Activated CD8-positive, alpha-beta T cell treated with anti-CD3 and anti-CD28 coated beads for 36 hours (primary cell): ENCODE measurements at places on chromosomes 3 and 15. TPM values are rescaled to one million over a fixed set of nuclear protein-coding genes. Genes with fewer than 3 reads are reported as not detected.

TMEM266 gene
- total RNA-seq, result not detected

ROPN1 gene
- not detected for total RNA-seq

A4GNT gene
- total RNA-seq, result not detected

CHRNA7 gene
- total RNA-seq, result not detected

GRCh38 chr15:93485438-93486327 is 396.7 kb upstream of the RGMA start:
- no peaks in the 10 kb centered on the region for H3K4me1 ChIP-seq
- H3K27me3 ChIP-seq, result peaks cover 2% of the 10 kb centered on the region
- no peaks in the 10 kb centered on the region for H3K36me3 ChIP-seq
- no peak overlapping the region for H3K27ac ChIP-seq

- no peak overlapping the region for H3K27ac ChIP-seq
- no peak for DNase-seq
- H3K36me3 ChIP-seq, result no peaks in the 10 kb centered on the region
Measured at GRCh38 chr15:48221885-48222284, 15.8 kb downstream of the SLC12A1 start.

DNA sequence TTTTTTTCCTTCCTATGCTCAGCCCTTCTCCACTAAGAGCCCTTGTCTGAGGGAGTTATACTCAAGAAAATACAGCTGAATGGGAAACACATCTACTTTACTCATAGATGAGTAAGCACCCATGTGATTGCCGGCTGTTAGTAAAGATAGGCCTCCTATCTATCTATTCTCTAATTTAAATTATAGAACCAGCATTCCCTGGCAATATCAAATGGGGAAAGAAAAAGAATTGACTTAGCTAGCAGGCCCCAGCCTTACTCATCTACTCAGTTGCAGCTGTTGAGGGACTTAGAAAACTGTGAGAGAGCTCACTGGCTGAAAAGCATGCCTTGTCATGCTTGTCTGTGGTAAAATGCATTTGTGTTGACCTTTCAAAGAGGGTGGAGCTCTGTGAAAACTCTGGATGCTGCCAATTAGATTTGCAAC is 116.9 kb upstream of the LRRFIP2 start:
- DNase-seq, result no peak
- no peaks in the 10 kb centered on the region for H3K27me3 ChIP-seq
- H3K27ac ChIP-seq, result no peak overlapping the region
- peaks cover 21% of the 10 kb centered on the region for H3K4me1 ChIP-seq

DNA sequence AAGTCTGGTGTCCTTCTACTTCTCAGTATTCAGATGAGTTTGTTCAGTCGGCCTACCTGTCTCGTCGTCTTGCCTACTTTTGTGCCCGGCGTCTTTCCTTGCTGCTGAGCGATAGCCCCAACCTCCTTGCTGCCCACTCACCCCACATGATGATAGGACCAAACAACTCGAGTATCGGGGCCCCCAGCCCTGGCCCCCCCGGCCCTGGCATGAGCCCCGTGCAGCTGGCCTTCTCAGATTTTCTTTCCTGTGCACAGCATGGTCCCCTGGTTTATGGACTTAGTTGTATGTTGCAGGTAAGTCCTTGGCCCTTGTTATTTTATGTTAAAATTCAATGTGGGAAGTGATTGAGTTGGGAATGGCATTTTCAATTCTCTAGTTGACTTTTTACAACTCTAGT is 43.2 kb downstream of the GPR171 start:
- H3K36me3 ChIP-seq, result no peaks in the 10 kb centered on the region
- no peak for DNase-seq
- peaks cover 5% of the 10 kb centered on the region for H3K27me3 ChIP-seq
- no peak overlapping the region for H3K27ac ChIP-seq

GRCh38 chr3:88031642-88032077 is 27.1 kb downstream of the CGGBP1 start:
- DNase-seq, result peak; percentile 37
- H3K27ac ChIP-seq, result peak overlapping the region; percentile 85
- peak overlapping the region; percentile 77 for H3K4me3 ChIP-seq
- no peaks in the 10 kb centered on the region for H3K36me3 ChIP-seq
- H3K4me1 ChIP-seq, result peaks cover 35% of the 10 kb centered on the region

DNA sequence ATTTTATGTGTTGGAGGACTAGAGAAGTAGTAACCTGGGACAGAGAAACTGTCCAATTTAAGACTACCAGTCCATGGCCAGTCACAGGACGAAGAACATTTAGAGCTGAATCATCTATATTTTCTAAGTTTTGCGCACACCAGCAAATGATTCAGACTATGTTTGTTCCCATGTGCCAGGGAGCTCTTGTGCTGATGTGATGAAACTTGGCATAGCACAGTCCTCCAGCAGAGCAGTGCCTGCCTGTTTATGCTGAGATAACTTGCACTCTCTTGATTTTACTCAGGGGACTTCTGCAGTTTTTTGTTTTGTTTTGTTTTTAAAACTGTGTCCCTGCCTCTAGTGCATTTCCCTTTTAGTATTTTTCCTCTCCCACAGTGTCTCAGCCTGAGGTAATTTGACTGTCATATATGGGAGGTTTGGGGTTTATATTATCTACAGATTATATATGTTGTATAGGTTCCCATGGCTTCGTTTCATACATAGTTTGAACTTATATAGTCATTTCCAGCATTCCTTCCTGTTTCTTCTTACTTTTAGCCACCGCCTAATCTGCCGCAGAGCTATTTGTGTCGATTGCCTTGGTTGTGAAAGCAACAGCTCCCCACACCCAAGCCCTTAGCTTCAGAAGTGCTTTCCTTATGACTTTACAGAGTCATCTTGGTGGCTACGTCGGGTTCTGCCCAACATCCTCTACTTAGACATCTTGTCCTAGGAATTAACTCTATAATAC is 45.5 kb downstream of the PPM1L start:
- peaks cover 8% of the 10 kb centered on the region for H3K4me1 ChIP-seq
- H3K27me3 ChIP-seq, result peaks cover 3% of the 10 kb centered on the region
- peak; percentile 72 for DNase-seq
- no peaks in the 10 kb centered on the region for H3K36me3 ChIP-seq
- no peak overlapping the region for H3K27ac ChIP-seq
- peak overlapping the region; percentile 19 for H3K4me3 ChIP-seq

DNA sequence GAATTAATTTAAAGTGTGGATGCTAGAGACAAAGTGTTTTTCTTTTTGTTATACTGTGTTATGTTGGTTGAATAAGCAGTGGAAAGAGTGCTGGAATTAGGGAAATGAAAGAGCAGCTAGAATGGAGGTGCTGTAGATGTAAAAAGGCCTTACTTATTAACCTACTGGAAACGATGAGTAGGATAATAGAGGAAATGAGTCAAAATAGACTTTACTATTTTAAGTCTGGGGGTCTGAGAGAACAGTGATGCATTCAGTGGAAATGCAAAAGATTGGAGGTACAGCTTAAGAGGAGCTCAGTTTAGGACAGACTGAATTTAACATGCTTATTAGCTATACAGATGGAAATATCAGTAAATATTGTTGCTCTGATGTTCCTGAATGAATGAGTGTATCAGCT is 674.0 kb downstream of the OTOL1 start:
- H3K4me1 ChIP-seq, result no peaks in the 10 kb centered on the region
- no peak overlapping the region for H3K4me3 ChIP-seq
- no peaks in the 10 kb centered on the region for H3K27me3 ChIP-seq

GRCh38 chr3:98994128-98994762 is 92.8 kb upstream of the DCBLD2 start:
- H3K27ac ChIP-seq, result no peak overlapping the region
- H3K36me3 ChIP-seq, result no peaks in the 10 kb centered on the region
- no peak overlapping the region for H3K4me3 ChIP-seq
- peaks cover 2% of the 10 kb centered on the region for H3K27me3 ChIP-seq
- H3K4me1 ChIP-seq, result no peaks in the 10 kb centered on the region
- no peak for DNase-seq

- H3K4me3 ChIP-seq, result no peak overlapping the region
- H3K4me1 ChIP-seq, result peaks cover 3% of the 10 kb centered on the region
- DNase-seq, result no peak
- H3K27ac ChIP-seq, result no peak overlapping the region
Measured at GRCh38 chr15:72801590-72802325, 18.2 kb upstream of the ADPGK start.

DNA sequence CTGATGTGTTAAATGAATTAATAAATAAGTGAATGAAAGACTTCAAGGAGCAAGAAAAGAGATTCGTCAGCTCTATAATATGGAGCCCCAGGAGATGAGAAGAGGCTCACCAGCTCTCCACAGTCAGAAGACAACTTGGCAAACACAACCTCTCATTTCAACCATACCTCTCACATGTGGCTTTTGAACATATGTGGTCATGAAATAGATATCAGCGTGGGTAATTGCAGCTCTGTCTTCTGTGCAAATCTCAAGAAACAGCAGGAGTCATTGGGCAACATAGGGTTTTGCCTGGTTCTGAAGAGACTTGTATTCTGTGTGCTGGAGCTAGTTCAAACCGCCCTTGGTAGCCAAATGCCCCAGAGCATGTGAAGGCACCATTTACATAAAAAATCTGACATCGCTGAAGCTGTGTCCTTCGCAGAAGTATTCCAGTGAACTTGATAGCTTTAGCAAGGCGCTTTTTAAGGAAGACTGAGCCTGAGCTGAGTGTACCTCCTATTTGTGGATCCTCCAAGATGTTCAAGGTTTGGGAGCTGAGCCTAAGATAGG is 8.4 kb downstream of the CX3CR1 start:
- H3K4me3 ChIP-seq, result no peak overlapping the region
- H3K27me3 ChIP-seq, result peaks cover under 1% of the 10 kb centered on the region
- H3K36me3 ChIP-seq, result no peaks in the 10 kb centered on the region
- no peak for DNase-seq
